Stimulated activated CD4-positive, alpha-beta T cell treated with anti-CD3 and anti-CD28 coated beads, Interleukin-2, amount 100 ng/mL, for 24 hours (primary cell): ENCODE measurements at places on chromosomes 11 and 22.

DNA sequence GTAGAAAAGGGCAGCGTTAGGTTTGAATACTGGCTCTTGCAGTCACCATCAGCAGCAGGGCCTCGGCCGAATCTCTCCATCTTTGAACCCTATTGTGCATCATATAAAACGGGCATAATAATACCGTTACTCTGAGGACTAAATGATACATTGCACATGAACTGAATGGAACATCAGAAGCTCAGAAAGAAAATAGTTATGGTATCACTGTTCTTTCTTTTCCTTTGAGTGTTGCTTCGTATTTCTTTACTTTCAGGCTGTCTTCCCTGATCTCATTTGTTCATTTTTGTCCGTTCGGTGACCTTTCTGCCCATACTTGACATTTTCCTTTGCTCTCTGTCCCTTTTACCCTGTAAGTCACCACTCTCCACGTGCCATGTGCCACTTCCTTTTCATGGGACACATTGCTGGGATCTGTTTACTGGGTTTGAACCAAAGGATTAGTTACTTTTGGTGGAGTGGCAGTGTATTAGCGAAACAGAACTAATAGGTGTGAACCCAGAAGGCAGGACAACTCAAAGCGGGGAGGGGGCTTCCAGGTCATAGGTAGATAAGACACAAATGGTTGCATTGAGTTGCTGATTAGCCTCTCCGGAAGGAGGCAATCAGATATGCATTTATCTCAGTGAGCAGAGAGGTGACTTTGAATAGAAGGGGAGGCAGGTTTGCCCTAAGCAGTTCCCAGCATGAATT, 717 bp upstream of the ZNF202 start:
- DNase-seq, result no peak

- no peak for DNase-seq
These were observed 64.0 kb downstream of the SCN3B start for GRCh38 chr11:123590296-123590912.

DNA sequence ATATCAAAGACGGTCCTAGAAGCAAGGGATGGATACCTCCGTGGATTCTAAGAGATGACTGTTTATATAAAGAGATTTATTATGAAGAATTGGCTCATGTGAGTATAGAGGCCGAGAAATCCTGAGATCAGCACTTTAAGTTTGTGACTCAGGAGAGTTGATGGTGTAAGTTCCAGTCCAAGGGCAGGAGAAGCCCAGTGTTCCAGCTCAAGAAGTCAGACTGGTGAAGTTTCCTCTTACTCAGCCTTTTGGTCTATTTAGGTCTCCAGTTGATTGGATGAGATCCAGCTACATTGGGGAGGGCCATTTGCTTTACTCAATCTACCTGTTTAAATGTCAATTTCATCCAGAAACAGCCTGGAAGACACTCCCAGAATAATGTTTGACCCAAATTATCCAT, 45.1 kb downstream of the TSPAN18 start:
- DNase-seq, result no peak

GRCh38 chr11:96263238-96263763, 79.7 kb downstream of the MAML2 start:
- no peak for DNase-seq

DNA sequence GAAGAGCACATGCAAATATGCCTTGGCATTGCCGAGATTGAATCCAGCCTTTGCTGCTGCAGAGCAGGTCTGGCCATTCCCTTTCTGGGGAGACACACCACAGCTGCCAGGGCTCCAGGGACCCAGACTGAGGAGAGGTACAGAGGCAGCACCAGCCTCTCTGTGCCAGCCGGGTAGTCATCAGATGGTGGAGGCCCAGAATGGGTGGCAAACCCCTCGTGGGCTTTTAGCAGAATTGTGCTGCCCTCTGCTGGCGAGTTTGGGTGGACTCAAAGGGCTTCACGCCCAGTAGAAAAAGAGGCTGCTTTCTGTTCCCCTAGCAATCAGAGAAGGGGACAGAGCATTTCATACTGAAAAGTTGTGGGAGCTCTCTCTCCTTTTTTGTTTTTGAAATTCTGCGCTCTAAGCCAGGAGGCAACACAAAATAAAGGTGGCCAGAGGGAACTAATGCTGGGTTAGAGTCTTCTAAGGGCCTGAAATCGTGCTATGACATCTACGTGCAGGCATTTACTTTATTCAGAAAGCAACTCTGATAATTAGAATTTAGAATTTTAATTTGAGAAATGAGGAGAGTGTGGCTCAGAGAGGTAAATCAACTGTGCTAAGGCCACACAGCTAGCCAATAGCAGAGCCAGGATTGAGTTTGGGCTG, 158.8 kb upstream of the NAV2 start:
- DNase-seq, result peak; percentile 84

DNA sequence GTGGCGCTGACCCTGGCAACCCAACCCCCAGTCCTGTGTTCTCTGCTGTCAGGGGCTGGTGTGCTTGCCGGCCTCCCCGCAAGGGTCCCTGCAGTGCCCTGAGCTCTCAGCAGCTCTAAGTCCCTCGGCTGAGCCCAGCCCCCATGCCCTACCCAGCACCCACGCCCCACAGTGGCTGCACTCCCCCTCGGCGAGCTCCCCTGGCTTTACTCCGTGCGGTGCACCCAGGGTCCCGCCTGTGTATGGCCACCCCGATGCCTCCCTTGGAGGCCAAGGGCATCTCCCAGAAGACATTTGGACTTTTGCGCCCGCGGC, 72.5 kb upstream of the SHISAL1 start:
- no peak for DNase-seq

- DNase-seq, result no peak
These were observed 335.7 kb downstream of the DDX10 start for GRCh38 chr11:109000531-109000930.

DNA sequence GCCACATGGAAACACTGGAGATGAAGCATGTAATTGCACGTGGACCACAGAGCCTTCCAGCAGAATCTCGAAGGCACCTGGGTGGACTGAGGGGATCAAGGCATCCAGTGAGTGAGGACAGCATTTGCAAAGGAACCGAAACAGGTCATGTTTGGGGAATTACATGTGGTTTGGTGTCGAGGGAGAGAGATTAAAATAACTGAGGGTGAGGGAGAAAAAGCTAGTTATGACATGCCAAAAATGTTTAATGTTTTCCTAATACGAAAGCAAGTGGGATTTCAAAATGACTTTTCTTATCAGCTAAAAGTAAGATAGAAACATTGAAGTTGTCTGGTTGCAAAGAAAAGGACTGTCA, 157.1 kb downstream of the BLID start:
- DNase-seq, result no peak

DNA sequence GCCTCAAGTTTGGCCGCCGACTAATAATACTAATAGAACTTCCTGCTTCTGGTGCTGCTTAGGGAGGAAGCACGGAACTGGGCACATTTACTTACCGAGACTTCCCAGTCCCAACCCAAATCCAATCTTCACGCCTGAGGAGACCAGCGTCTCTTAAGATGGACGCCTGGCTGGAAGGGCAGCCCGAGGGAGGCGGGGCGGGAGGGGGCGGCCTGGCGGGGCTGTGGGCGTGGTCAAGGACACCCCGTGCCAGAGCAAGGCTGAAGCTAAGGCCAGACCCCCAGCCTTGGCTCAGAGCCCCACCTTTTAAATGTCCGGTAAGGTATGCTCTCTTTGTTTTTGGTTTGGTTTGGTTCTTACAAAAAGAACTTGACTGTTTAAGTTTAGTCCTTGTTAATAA, at the start of gene GDPD4:
Gene GDPD4, minus strand, starts transcription at position 177 of the 400 bp plus-strand sequence. CDS start 16,549 bp downstream, outside the sequence.
- no peak for DNase-seq

GRCh38 chr11:47433157-47433556, 6.9 kb upstream of the PSMC3 start:
- DNase-seq, result no peak

GRCh38 chr11:74069146-74070046, 60.5 kb upstream of the UCP3 start:
- no peak for DNase-seq

DNA sequence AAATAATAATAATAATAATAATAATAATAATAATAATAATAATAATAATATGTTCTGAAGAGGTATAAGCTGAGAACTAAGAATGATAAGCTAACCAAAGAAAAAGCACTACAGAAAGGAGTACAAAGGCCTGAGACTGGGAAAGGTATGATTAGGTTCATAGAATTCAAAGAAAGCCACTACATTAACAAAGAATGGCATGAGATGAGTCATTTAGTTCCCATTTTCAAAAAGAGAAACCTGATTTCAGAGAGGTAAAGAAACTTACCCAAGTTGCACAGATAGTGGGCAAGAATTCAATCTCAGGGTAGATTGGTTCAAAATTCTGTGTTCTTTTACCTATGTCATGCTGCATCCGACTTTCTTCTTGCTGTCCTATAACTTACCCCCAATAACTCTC, 350.9 kb downstream of the TTC28 start:
- no peak for DNase-seq

GRCh38 chr11:68413591-68413999, 47.0 kb upstream of the PPP6R3 start:
- no peak for DNase-seq

- DNase-seq, result peak; percentile 53
These were observed 17.3 kb downstream of the EPS8L2 start for GRCh38 chr11:723120-723883.

- no peak for DNase-seq
These were observed 55.5 kb downstream of the FAM76B start for GRCh38 chr11:95734009-95734572.

DNA sequence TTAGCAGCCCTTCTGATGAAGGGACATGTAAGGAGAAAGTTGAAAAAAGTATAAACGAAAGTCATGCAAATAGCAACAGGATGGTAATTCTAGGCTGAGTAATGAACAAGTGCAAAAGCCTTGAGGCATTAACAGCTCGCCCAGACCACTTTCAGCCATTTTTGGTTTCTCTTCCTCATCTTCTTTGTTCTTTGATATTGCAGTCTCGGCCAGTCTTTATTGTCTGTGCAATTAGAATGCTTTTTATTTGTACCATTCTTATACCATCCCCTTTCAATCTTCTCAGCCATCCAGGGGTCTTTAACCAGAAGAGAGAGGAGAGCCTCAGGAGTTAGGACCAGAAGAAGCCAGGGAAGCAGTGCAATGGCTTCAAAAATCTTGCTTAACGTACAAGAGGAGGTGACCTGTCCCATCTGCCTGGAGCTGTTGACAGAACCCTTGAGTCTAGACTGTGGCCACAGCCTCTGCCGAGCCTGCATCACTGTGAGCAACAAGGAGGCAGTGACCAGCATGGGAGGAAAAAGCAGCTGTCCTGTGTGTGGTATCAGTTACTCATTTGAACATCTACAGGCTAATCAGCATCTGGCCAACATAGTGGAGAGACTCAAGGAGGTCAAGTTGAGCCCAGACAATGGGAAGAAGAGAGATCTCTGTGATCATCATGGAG, 7.3 kb downstream of the TRIM34 start:
- no peak for DNase-seq

DNA sequence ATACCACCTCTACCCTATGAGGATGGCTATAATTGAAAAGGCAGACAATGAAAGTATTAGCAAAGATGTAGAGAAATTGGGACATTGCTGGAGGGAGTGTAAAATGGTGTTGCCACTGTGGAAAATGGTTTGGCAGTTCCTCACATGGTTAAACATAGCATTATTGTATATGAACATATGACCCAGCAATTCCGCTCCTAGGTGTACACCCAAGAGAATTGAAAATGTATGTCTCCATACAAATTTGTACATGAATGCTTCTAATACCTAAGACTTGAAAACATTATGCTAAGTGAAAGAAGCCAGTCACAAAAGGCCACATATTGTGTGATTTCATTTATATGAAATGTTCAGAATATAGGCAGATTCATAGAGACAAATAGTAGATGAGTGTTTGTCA, 10.0 kb downstream of the SLCO2B1 start:
- DNase-seq, result no peak

- no peak for DNase-seq
These were observed 267.2 kb upstream of the BLID start for GRCh38 chr11:122383186-122383585.

- DNase-seq, result no peak
These were observed 59.3 kb downstream of the EHF start for GRCh38 chr11:34680206-34680605.

DNA sequence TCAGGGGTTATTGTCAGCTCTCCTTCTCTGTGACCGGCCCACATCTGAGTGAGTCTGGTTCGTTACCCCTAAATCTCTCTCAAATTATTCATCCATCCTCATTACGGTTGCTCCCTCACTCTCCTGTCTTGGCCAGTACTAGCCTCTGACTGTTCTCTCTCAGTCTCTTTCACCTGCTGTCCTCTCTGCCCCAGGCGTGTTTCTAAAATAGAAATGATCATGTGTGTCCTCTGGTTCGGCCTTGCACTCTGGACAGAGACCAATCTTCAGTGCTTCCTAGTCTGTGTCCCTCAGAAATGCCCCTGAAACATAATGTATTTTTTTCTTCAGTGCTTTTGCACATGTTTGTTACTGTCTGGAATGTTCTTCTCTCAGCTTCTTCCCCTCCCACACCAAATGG, 4.9 kb downstream of the PSMD13 start:
- no peak for DNase-seq

DNA sequence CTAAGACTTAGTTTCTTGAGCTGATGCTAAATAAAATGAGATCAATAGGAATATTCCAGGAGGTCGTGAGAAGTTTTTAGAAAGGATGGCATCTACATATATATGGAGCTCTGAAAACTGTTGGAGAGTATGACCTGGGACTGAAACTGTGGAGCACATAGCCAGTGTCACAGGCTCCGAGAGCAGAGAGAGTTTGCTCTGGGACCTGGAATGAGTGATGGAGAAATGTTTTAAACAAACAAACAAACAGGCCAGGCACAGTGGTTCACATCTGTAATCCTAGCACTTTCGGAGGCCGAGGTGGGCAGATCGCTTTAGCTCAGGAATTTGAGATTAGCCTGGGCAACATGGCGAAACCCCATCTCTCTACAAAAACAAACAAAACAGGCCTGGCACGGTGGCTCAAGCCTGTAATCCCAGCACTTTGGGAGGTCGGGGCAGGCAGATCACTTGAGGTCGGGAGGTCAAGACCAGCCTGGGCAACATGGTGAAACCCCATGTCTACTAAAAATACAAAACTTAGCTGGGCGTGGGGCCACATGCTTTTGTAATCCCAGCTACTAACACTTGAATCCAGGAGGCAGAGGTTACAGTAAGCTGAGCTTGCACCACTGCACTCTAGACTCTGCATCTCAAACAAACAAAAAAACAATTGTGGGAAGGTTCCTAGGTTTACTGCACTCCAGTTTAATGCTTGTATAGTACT, 67.1 kb downstream of the SLC35F2 start:
- no peak for DNase-seq

DNA sequence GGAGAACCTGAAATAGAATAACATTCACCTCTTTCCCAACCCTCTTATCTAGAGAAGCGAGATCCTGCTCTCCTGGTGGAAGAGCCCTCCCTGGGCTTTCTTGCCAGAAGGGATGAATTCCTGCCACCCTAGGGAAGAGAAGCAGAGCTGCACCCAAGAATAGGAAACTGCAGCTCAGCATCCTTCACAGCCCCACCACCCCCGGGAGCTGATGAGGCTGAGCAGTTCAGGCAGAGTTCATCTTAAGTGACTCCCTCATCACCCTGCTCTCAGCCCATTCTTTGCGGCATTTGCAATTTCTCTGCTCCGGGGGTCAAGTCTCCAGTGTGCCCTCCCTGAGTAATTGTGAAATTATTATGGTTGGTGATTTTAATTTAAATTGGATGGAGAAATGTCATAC, 514.9 kb downstream of the BUD13 start:
- no peak for DNase-seq

GRCh38 chr11:58998480-58999290, 59.4 kb downstream of the GLYATL1 start:
- no peak for DNase-seq
